COR-L47 (cell line): ENCODE measurements at places on chromosomes 5 and 9.

DNA sequence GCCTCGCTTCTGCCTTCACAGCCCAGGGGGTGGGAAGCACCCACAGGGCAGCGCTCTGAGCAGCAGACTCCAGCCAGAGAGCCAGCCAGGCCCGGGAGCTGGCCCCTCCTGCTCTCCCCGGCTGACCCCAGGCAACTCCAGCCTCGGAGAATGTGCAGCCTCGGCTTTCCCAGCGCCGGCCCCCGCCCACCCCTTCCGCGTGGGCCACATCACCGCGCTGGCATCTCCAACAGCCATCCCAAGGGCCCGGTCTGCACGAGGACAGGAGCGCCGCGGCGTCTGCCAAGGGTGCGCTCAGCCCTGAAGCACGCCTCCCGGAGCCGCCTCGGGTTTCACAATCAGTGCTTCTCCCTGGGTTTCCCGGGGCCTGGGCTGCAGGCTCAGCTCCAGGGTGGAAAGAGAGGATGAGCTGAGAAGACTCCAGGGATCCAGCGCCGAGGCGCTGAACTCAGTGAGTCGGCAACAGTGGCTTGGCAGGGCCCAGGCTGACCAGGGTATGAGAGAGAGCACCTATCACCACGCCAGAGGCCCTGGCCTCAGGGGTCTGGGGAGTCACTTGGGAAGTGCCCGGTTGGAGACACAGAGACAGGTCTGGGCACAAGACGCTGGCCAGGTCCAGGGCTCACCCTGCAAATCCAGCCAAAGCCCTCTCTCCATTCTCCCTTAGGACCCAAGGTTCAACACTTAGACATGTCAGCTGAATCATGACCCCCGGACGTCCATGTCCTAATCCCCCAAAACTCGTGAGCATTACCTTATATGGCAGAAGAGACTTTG lies 79.6 kb downstream of the ADAMTS2 start:
- no peak for DNase-seq

- no peak for DNase-seq
Observed at GRCh38 chr5:569868-570361, 42.2 kb upstream of the CEP72 start.

GRCh38 chr5:74300808-74301389 lies 339.6 kb downstream of the ENC1 start:
- no peak for DNase-seq

- DNase-seq: no peak
Observed at GRCh38 chr5:174996941-174997340, 272.6 kb downstream of the MSX2 start.

DNA sequence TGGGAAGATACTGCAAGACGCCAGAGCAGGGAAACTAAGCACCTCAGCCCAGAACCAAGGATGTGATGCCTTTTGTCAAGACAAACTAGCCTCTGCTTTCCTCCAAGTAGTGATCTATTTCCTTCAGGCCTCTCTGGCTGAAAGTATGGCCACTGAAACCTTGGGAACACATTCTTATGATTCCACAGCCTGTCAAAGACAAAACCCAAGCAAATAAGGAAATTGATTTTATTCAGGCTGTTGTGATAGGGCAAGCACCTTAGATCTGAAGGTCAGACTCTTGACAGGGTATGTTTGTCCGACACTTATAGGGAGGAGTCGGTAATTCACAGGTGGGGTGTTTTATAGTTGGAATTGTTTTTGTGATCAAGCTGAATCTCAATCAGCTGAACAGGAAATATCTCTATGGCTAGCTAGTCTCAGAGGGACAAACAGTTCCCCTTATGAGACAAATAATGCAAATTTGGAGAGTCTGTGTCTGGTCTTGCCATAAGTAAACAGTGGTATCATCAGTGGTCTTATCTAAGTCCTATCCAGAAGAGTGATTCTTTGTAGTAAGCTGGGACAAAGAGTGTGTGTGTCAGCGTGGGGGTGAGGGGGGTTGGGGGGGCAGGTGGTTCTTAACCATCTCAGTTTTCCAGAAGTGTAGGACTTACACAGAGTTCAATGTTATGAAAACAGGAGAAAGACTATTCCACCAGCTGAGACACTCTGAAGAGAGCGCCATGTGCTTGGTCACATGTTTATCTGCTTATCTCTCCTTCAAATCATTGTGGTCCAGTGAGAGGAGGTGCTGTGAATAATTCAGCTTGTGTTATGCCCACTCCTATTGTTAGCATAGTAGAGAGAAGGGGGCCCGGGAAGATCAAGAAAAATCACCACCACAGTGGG lies 6.7 kb upstream of the ZCCHC10 start:
- DNase-seq: no peak

DNA sequence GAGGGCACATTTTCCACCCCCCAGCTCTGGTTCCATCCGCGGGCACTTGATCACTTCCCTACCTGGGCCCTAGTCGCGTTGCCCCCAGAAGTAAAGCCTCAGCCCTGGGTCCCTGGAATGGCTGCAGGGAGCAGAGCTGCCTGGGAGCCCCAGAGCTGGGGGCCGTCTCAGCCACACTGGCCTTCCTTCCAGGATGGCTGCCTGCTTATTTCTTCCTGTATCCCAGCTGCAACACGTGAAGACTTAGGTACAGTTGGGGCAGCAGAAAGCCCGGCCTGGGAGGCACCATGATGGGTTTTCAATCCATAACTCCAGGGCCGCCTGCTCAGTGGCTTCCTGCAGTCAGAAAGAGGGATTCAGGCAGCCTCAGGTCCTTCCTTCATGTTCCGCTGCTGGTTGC lies 232.3 kb downstream of the IRX2 start:
- no peak for DNase-seq

- DNase-seq: no peak
Observed at GRCh38 chr9:130895481-130896232, 955 bp downstream of the QRFP start.

- no peak for DNase-seq
Observed at GRCh38 chr5:176727528-176727900, 80.2 kb downstream of the TSPAN17 start.

DNA sequence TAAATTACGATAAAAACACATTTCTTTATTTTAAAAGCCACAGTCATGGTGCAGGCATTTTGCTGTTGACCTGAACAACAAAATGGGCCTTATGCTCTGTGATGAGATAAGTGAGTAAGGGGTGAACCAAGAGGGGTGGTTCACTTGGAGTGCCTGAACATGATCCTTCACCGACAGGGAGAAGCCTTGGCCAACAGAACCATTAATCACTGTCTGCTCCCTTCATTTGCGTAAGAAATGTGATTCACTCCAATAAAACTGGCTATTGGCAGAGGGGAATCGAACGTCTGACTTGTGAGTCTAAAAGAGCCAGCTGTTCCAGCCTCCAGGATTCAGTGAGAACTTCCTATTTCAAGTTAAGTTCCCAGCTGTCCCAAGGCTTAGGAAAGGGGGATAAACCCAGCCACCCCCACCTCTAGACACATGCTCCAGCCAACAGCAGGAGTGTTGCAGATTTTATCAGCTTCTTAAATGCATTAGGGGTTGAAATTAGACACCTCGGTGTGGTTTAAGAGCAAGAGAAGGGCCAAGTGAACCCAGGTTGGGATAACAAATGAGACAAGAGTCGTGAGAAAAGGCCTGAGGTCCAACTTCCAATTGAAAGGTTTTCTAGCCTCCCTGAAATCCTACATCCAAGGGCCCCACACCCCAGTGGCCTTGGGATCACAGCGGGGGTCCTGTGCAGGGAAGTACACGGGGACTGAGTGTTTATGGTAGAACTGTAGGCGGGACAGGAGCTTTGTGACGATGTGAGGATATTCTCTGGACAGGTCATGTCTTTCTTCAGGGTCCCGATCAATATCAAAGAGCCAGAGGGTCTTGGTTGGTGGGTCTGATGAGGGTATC lies 131.4 kb upstream of the LHFPL2 start:
- no peak for DNase-seq

DNA sequence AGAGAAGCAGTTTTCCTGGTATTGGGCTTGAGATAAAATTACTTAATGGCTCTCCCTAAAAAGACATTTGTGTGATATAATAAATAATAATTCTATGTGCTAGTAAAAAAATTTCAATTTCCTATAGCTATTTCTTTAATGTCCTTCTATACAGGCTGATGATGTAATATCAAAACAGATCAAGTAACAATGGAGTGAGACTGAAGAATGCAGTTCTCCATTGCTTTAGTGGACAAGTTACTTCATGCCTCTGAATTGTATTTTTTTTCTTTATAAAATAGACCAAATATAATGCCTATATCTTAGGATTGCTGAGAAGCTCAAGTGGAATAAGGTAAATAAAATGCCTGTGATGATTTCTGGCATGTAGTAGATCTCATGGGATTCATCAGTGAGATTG lies 35.6 kb upstream of the NEURL1B start:
- DNase-seq: no peak

DNA sequence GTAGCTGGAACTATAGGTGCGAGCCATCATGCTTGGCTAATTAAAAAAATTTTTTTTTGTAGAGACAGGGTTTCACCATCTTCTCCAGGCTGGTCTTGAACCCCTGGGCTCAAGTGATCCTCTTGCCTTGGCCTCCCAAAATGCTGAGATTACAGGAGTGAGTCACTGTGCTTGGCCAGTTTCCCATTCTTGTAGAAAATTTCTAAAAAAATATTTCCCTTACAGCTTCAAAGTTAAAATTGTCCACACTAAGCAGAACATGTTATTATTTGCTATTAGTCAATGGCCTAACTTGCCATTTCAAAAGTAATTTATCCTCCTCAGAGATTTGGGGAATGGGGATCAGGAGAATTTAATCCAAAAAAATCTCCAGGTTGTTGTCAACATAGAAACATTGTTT lies 40.1 kb downstream of the SLC38A9 start:
- no peak for DNase-seq

- DNase-seq: no peak
Observed at GRCh38 chr9:122265149-122265915, 650 bp downstream of the MRRF start.

GRCh38 chr5:161707382-161707781 lies 21.9 kb downstream of the GABRA6 start:
- DNase-seq: no peak

- DNase-seq: no peak
Observed at GRCh38 chr9:38015266-38015665, 53.8 kb downstream of the SHB start.

DNA sequence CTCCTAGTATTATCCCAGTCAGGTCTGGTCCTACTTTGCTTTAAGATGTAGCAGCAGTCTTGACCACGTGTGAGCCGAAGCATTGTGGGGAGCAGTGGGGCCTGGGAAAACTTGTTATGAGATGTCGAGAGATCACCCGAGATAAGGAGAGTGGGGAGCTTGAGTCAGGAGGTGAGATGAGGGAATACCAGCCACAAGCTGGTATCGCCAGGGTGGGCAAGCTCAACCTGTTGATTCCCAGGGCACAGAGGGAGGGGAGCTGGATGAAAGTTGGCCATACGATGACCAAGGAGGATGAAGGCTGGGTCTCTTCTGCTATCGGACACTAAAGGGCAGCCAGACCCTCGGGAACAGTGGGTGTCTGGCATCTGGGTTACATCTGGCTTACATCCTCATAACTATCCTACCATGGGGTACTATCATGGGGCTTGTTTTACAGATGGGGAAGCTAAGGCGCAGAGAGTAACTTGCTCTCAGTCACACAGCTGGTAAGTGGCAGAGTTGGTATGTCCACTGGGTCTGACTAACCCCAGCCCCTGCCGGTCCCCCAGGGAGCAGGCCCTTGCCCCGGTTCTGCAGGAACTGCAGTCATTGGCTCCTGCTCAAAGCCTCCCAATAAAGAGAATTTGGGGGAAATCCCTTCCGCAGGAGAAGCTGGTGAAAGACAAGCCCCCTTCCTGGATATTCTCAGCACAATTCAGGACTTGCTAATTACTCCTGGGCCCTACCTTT lies 13.4 kb upstream of the TIFAB start:
- DNase-seq: no peak

- DNase-seq: peak; percentile 39
Observed at GRCh38 chr5:36507332-36507952, 99.0 kb upstream of the SLC1A3 start.

DNA sequence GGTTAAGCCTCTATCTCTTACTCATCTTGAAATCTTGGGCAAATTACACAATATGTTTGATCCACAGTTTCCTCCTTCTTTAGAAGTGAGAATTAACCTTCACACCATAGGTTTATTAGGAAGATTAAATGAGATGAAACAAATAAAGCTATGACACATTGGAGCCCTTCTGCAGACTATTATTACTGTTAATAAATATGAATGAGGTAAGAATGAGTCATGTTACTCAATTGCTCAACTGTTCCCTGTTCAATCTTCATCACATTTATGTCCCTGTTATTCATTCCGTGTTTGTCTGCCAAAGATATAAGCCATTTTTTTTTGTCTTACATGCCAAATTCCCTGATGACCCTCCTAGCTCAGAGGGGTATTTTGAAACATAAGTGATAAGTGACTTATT lies 52.1 kb upstream of the PAPPA start:
- DNase-seq: no peak

- DNase-seq: no peak
Observed at GRCh38 chr9:38274800-38275199, 117.7 kb upstream of the ALDH1B1 start.

DNA sequence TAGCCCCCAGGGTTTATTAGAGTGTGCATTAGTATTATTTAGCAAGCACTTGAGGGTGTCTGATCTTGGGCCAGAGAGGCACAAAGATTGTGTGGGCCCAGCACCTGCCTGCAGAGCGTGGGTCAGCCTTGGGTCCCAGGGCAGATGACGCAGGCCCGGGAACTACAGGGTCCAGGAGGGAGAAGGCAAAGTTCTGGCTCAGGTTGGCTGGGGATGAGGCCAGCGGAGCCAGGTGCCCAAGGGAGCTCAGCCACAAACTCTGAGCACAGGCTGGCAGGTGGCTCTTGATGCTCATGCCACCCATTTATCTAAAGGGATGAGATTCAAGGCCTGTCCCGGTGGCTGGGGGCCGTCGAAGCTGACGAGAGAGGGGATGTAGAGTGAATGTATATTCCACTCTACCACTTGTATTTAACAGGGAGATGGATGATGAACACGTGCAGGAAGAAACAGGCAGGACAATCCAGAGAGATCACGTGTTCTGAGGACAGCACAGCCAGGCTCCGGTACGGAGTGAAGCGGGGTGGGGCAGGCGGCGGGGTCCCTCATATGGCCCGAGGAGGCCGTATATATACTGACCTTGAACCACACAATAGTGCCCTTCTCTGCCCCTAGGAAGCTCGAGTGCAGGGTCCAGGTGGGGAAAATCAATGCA lies 818 bp upstream of the OBP2A start:
- no peak for DNase-seq

GRCh38 chr9:129574911-129575585 lies 45.9 kb downstream of the C9orf50 start:
- no peak for DNase-seq

DNA sequence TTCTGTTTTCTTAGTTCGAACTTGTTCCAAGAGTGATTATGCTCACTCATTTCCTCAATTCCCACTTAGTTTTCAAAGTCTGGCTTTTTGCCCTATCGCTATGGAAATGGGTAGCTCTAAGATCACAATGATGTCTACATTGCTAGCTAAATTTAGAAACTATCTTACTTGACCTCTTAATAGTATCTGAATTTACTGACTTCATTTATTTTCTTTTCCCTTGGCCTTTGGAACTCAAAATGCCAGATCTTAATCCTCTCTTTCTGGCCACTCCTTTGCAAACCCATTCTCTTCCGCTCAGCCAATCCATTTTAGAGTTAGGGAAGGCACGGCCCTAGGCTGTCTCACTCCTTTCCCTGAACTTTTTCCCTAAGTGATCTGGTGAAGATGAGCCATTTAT lies 137.0 kb downstream of the FER start:
- DNase-seq: no peak
